ENCODE measurements at places on chromosomes 16 and 17.

DNA sequence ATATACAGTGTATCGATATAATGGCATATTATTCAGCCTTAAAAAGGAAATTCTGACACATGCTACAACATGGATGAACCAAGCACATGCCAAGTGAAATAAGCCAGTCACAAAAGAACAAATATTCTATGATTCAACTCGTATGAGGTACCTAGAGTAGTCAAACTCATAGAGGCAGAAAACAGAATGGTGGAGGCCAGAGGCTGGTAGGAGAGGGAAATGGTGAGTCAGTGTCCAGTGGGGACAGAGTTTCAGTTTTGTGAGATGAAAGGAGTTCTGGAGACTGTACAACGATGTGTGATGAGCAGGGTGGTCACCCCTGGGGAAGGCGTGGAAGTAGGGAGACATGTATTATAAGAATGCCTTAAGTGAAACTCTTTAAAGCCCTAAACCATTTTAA, 39.9 kb downstream of the RNF157 start:
- DNase-seq, result no peak

- no peak for DNase-seq
These were observed 15.1 kb downstream of the NGFR start for GRCh38 chr17:49510059-49510719.

- peak; percentile 45 for DNase-seq
These were observed at the start of gene SLC25A10 for GRCh38 chr17:81711814-81712467. Gene SLC25A10 (plus strand): TSS chr17:81712284. CDS start chr17:81712427, 143 bp downstream.

DNA sequence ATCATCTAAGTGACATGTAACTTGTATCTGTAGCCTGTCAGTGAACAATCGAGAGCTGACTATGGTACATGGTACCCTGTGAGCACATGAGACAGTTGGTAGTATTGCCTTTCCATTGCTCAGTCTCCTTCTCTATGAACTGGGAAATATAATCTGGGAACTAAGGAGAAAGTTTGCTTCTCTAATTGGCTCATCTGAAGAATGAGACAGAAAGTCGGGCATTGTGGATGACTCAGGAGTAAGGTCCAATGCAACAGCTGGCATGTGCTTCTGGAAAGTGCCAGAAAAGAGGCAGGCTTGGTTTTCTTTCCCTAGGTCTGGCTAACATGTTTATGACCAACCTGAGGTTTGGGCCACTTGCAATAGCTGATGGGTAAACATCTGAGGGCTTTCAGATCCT, 51.9 kb downstream of the ZZEF1 start:
- DNase-seq, result no peak

DNA sequence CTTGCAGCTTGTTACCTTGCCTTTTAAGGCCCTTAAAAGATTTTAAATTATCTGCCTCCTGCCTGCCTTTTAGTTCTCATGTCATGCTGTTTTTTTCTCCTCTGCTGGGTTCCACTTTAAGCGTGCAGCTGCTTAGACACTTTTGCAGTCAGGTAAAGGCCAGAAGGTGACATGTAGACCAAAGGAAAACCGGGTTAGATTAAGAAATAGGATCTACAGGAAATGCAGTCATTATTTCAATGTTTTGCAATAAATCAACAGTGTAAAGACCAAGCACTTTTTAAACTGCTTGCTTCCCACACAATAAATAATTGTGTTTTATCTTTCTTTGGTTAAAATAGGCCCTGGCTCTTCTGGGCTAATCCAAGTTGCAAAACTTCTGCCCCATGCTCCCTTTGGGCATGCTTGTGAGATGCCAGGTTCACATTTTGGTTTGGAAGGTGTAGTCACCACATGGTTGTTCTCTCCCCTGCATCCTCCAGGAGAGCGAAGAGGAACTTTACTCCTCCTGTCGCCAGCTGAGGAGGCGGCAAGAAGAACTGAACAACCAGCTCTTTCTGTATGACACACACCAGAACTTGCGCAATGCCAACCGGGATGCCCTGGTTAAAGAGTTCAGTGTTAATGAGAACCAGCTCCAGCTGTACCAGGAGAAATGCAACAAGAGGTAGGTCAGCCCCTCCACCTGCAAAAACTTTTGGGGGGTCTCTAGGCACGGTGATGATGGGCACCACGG, 54.9 kb downstream of the SDR42E1 start:
- DNase-seq, result no peak

DNA sequence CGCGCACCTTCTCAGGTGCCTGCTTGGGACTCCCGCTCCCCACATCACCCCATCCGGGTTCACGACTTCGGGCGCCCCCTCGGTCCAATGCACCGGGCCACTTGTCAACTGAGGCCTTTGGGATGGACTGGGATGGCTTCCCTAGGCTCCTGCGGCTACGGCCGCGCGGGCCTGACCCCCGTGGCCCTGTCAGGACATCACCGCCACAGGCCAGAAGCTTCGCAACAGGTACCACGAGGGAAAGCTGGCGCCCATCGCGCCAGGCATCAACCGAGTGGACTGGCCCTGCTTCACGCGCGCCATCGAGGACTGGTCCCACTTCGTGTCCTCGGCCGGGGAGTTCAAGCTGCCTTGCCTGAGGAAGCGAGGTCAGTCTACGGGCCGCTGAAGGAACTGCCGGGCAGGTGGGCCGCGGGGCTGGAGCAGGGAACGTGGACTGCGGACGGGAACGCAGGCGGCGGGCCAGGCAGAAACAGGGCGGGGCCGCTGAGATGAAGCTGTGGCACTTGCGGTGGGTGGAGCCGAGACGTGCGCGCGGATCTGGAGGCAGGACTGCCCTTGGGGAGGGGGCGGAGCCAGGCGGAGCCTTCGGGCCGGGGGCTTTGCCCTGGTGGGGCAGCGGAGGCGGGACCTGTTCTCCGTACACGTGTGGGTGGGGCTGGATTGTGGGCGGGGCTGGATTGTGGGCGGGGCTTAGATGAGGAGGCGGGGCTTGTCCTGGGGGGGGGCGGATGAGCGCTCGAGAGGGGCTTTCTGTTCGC, 13.7 kb upstream of the CNGB1 start:
- DNase-seq, result peak; percentile 58

DNA sequence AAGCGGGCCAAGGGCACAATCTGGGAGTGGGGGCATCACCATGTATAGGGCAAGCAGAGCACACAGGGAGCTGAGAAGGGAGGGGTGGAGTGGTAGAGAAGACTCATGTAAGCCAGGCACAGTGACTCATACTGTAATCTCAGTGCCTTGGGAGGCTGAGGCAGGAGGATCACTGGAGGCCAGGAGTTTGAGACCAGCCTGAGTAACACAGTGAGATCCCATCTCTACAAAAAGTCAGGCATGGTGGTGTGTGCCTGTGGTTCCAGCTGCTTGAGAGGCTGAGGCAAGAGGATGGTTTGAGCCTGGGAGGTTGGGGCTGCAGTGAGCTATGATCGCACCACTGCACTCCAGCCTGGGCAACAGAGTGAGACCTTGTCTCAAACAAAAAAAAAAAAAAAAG, 40.8 kb downstream of the ARHGAP27 start:
- no peak for DNase-seq

DNA sequence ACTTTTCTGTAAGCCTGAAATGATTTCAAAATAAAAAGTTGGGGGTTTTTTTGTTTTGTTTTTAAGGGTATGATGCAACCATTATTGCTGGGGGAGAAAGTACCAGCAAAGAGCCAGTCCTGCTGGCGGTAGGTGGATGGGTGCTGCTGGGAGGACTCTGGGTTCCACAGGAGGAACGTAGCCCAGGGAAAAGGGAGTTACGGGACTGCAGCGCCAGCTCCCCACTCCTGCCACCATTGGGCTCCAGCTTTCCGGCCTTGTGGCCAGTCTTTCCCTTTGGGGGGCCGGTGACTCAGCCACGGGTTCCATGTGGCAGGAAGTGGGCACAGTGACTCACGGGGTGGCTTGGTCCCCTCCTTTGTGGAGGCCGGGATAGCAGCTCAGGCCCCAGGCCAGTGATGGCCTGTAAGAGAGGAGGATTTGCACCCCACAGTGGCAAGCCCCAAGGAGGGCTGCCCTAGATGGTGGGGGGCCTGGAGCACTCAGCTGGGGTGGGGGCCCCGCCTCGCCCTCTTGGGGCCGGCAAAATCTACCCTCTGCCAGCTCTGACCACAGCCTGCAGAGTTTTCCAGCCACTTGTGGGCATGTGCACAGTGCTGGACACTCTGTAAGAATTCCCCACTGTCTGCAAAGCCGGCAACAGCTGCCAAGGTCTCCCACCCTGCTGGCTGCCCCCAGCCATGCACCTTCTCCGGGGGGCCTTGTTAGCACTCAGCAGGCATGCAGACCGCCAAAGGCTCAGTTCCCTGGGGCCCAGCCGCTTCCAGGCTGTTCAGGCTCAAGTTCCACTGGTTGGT, 30.4 kb downstream of the SOCS3 start:
- DNase-seq, result no peak

DNA sequence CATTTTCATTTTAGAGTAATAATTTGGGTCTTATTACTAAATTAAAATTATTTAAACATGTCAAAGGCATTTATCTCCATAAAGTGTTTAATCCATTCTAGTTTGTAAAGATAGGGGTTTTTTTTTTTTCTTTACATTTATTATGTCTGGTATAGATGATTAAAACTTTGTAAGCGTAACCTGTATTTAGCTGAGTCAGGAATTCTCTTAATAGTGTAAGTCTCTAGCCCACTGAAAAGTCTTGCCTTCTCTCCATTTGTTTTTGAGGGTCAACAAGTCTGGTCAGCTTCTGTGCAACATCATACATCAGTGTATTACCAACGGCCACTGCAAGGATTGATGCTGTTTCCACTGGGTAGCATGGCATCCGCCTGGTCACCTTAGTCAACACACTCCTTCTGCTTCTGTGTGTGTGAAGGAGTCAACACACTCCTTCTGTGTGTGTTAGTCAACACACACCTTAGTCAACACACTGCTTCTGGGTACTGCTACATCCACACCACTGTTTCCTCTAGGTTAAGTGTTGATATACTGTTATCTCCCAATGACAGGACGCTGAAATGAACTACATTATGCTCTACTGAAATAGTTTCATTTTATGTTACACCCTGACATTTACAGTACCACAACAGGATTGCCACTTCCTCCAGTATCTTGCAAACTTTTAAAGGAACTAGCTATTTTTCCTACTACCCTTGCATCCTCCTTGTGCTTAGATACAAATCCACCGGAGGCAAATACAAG, 37.3 kb upstream of the VWA3A start:
- DNase-seq, result no peak

DNA sequence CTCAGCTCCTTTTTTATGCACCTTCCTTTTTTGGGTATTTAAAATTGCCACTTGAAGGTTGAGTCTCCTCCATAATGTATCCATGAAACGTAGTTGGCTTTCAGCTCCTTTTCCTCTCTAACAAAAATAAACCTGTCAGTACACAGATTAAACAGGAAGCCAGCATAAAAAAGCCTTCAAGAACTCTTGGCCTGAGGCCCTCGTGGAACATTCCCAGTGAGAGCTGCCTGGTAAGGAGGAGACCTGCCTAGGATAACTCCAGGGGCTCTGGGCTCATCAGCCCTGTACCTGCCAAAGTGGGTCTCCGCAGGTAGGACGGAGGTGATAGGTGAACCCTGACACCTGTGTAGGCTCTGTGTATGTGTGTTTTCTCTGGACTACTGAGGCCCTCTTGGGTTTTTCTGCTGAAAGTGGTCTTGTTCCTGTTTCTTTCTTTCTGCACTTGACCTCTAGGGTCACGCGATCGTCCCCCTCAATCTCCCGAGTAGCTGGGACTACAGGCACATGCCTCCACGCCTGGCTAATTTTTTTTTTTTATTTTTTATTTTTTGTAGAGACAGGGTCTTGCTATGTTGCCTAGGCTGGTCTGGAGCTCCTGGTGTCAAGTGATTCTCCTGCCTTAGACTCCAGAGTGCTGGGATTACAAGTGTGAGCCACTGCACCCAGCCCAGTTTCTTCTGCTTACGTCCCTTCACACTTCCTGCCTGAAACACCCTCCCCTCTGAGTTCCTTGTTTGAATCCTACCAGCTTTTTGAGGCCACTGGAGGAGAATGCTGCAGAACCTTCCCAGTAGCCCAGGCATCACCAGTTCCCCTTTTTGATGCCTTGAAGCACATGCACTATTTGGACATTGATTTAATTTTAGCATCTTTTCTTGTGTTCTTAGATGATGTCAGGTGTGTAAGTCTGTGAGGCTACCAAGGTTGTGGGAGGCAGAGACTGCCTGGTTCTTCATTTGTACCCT, 9.8 kb downstream of the PGS1 start:
- DNase-seq, result peak; percentile 21

GRCh38 chr16:89909777-89910716, 8.6 kb upstream of the MC1R start:
- DNase-seq, result peak; percentile 64

- DNase-seq, result no peak
These were observed 38.7 kb downstream of the CMIP start for GRCh38 chr16:81483064-81483969.

GRCh38 chr17:3015890-3016289, 47.5 kb downstream of the OR1D5 start:
- DNase-seq, result no peak

GRCh38 chr17:9473711-9474110, 101.9 kb downstream of the STX8 start:
- no peak for DNase-seq

GRCh38 chr16:11587643-11588247, 1.0 kb upstream of the LITAF start:
- no peak for DNase-seq

GRCh38 chr17:74104921-74105320, 98.6 kb upstream of the RPL38 start:
- no peak for DNase-seq

DNA sequence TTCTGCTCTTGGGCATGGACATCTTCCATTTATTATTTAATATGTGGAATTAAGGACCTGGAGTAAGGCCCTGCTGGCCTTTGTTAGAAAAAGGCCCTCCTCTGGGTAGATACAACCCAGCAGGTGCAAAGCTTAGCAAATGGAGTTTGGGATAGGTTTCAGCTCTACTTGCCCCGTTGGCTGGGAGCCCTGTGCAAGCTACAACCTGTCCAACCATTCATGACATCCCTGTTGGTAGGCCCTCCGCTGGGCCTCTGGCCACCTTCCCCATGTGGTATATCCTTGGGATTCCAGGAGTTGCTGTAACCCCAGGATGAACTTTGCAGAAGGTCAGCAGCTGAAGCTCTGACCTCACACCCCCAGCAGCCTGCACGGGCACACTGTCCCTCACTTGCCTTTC, 6.4 kb downstream of the NGFR start:
- no peak for DNase-seq

DNA sequence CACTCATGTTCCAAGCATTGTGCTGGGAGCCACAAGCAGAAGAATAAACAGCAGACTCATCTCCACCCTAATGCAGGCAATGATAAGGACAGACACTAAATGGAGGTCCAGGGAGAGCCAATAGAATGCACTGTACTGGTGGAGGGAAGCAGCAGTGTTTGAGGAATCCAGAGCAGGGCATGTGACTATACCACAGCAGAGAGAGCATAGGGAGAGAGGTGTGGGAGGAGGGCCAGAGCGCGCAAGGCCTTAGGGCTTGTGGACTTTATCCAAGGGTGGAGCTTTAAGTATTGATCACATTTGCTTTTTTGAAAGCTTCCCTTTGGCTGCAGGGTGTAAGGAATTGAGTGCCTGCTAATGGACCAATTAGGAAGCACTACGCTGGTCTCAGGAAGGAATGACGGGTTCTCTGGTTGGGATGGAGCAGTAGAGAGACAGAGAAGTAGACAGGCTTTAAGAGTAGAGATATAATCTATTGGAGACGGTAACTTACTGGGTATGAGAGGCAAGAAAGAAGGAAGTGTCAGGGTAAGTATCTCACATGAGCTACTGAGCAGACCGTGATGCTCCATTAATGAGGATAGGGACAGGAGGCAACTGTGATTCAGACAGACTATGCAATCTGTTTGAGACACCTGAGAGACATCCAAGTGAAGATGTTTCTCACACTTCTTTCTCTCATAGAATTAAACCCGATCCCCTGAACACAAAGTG, 82.2 kb downstream of the MYO1D start:
- no peak for DNase-seq

Data from hypothalamus (tissue), 51 donors.